ENCODE measurements at places on chromosomes 16 and 17.

GRCh38 chr17:767076-767475, 15.0 kb downstream of the GLOD4 start:
- DNase-seq, result no peak

DNA sequence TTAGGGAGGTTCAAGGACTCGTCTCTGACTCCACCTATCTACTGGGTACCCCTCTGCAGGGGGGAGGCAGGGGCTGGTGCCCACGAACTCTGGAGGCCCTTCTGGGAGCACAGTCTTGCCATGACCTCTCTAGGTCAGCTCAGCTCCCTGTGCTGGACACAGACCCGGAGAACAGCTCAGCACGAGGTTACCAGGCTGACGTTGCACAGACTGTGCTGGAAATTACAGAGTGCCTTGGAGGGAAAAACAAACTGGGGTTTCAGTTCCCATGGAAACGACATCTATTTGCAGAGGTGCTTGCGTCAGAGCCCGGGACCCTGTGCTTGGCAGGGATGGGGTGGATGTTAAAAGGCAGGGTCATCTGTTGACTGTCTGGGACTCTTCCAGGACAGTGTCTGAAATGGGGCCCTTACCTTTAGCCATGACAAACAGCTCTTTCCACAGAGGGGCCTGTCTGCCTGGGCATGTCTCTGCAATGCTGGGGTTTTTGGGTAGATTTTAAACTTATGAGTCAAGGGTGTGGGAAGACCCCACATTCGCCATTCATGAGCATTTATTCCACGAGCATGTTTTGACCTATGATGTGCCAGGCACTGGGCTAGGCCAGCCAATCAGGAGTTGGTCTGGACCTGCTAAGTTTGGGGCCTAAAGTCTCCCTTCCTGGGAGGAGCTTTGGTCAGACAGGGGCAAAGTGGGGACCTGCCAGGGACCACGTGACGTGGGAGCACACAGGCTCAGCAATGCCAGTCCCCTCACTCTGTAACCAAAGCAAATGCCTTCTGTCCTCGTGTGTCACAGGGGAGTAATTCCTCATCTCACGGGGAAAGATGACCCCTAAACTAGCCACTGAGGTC, 22.5 kb downstream of the CCR7 start:
- peak; percentile 86 for DNase-seq

DNA sequence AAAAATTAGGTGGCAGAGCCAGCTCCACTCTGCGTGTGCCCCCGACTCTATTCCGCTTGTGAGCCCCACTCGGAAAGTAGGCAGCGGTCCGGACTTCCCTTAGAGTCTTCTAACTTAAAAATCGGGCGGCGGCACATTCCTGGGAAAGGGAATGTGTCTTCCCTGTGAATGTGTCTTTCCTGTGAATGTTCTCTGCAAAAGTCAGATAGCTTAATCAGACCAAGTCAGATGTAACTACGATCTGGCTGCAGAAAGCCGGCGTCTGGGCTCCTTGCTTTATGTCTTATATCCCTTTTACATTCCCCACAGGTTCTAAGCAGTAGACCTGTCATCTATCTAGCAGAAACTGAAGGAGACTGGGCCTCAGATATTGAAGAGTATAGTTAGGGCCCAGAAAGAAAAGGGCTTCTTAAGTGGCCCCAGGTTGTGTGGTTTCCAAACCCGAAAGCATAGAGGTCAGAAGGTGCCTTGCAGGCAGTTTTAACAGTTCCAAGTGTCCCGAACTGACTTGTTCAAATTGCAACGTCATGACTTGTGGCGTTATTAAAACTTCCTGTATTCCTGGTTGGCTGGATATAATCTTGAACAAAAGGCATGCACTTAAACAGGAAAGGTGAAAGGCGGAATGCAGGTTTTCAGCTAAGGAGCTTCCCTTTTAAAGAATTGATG, 601 bp downstream of the PHKB start:
- DNase-seq, result peak; percentile 37

- DNase-seq, result no peak
Measured at GRCh38 chr16:56324406-56324805, 100.9 kb downstream of the AMFR start.

DNA sequence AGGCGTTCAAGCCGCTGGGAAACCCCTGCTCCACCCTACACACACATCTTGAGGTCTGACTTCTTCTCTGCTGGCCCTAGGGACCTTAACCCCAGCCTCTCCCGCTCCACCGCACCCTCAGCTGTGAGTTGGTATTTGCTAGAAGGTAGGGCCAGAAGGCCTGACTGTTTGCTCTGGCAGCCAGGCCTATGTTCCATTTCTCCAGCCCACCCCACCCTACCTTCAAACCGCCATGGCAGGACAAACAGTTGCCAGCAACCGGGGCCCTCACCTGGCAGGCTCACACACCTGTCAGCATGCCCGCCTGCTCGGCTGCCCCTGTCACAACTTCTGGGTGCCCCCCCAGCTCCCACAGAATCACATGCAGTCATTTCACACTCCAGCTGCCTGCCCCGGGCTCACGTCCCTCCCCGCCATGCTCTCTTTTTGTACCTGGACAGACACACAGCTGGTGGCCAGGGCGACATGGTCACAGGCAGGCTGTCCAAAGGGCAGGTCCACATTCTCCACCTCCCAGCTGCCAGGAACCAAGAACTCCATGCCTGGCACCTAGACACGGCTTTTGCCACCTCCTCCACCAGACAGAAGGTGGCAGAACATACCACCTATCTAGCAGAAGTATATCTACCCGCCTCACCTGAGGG, 2.6 kb upstream of the ATP2A3 start:
- no peak for DNase-seq

- DNase-seq, result peak; percentile 16
Measured at GRCh38 chr17:38883592-38884526, 14.0 kb downstream of the LASP1 start.

GRCh38 chr17:14302091-14302430, 1.2 kb downstream of the HS3ST3B1 start:
- no peak for DNase-seq

GRCh38 chr16:10590342-10590741, 9.9 kb upstream of the EMP2 start:
- DNase-seq, result no peak

- DNase-seq, result no peak
Measured at GRCh38 chr17:21209511-21210175, 4.3 kb downstream of the TMEM11 start.

- no peak for DNase-seq
Measured at GRCh38 chr17:74452841-74453661, 13.4 kb upstream of the CD300A start.

GRCh38 chr17:732067-732901, at the start of gene TLCD3A:
TLCD3A (plus strand) TSS chr17:732596; CDS start chr17:732648, 52 bp downstream.
- peak; percentile 75 for DNase-seq

DNA sequence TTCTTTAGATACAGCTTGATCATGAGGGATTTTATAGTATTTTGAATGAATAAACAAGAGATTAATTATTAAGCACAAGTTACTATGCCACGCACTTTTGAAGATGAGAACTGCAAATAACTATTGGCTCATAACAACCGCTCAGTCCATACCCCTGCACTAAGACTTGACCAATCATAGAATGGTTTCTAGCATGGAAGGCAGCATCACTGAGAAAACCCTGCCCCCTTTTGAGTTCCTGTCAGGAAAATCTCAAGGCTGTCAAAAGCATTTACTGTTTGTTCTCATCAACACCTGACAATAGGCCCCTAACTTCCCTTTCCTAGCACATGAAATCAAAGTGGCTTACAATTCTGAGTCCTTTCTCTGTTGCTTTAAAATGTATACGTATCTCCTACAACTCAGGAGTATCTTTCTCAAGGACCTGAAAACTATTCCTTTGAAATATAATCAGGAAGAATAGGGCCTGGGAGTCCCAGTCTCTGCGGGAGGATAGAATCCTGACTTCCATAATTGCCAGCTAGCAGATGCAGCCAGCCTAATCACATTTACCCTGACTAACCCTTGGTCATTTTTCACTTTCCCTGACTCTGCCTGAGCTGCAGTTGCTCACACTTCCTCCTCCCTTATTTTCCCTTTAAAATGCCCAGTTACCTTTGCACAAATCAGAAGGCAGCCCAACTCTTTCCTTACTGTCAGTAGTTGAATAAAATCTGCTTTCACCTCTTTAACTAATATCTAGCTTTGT, 9.1 kb upstream of the MMD start:
- no peak for DNase-seq

GRCh38 chr17:76956846-76957540, 88.8 kb downstream of the MGAT5B start:
- no peak for DNase-seq

DNA sequence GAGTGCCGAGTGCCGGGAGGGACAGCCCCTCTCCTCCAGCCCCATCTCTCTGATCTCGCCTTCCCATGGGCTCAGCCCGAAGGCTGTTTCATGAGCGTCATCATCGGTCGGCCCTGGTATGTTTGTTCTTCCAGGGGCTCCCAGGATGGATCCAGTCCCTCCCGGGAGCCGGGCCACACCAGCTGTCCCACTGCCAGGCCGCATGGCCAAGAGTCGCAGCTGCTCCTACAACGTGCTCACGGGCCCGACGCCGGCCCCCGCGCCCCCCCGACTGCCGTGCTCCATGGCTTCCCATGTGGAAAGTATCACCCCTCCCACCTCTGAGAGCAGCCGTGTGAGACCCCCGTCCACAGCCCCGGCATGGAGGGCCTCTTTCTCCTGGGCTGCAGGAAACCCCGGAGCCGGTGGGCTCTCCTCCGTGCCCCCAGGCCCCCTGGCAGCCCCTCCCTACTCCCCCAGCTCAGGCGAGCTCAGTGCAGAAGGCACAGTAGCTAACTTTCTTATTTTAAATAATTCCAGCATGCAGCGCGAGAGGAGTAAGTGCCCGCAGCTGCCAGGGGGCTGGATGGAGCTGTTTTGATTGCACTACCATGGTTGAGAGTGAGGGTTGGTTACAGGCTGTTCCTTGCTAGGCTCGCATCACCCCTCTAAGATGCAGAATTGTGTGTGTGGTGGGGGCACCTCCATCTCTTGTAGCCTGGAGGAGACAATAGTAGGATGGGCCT, 26.6 kb upstream of the GSE1 start:
- DNase-seq, result peak; percentile 66

DNA sequence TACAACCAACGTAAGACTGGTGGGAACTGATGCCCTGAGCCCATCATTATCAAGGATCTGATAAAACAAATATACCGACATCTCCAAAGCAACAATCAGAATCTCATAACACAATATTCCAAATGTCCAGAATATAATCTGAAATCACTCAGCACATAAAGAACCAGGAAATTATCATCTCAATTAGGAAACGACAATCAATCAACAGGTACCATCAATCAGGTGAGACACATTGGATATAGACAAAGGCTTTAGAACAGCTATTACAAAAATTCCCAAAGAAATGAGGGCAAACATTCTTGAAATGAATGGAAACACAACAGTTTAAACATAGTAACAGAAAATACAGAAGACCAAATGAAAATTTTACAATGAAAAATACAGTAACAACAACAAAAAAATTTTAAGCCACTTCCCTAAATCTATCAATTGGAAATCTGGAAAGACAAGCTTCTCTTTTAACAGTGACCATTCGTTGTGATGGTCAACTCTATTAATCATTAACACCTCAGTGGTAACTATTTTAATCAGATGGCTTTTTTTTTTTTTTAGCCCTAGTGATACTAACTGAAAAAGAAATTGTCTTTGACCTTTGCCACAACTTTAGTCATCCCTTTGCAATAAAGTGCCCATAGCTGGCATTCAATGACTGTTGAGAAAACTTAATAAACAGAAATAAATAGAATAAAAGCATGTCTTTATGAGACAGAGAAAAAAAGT, 70.4 kb downstream of the USP32 start:
- no peak for DNase-seq

- no peak for DNase-seq
Measured at GRCh38 chr17:39110435-39111136, 40.9 kb downstream of the PLXDC1 start.

DNA sequence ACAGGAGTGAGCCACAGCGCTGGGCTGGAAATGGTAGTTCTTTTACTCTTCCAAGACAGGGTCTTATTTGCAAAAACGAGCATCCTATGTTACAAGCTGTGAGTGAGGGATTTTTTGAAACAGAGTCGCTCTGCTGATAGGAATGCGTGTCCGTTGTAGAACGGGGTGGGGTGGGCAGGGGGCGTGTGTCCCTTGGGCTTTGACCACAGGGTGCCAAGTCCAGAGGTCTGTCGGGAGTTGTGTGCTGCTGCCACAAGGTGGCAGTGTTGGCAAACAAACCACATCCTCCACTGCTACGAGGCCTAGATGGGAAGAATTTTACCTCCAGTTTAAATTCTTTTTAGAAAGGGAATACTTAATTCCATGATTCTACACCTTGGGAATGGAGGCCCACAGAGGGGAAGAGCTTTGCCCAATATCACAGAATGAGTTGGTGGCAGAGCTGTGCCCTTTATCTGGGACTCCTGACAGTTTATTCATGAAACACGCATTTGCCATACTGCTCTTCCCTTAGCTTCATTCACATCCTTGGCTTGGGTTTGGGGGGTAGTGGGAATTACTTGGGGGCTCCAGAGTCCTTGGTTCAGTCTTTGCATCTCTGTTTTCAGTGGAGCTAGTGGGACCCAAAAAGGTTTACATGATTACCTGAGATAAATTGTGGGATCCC, 30.6 kb upstream of the ETV4 start:
- peak; percentile 71 for DNase-seq

GRCh38 chr17:76824093-76824492, 44.1 kb upstream of the MGAT5B start:
- no peak for DNase-seq

GRCh38 chr16:1157639-1158455, 4.9 kb downstream of the CACNA1H start:
- no peak for DNase-seq

- no peak for DNase-seq
Measured at GRCh38 chr17:61011251-61011650, 333.6 kb downstream of the BCAS3 start.

DNA sequence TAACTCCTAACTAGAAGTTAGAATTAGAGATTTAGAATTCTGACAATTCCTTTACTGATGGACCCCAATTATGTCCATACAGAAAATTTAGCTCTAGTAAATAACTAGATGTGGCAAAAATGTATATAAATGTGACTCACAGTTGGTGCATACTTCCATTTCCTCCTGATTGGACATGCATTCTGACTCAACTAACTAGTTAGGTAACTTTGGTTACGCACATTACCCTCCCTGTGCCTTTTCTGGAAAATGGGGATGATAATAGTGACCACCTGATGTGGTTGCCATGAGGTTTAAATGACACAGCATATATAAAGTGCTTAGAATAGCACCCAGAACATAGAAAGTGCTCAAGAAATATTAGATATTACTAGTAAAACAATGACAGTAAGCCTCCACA, 550.0 kb upstream of the SALL1 start:
- no peak for DNase-seq

- no peak for DNase-seq
Measured at GRCh38 chr16:13634959-13635358, 285.0 kb upstream of the ERCC4 start.

DNA sequence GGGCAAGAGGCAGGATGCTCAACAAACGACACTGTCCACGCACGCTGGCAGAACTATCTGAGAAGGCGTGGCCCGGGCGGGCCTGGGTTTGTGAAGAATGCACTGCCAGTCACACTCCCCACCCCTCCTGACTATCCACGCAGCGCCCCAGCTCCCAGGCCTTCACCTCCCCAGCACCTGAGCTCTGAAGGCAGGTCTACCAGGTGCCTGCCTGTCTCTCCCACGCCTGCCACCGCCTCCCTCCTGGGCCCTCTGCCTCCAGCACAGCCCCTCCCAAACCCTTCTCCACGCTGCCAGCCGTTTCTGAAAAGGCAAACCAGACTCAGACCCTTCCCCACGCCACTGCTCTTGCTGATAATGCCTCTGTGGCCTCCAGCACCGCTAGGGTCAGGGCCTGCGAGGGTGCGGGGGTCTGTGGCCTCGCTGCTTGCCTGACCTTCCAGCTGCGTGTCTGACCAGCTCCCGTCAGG, 11.6 kb downstream of the MYBBP1A start:
- DNase-seq, result no peak
